ENCODE measurements at places on chromosomes 5 and 9.

DNA sequence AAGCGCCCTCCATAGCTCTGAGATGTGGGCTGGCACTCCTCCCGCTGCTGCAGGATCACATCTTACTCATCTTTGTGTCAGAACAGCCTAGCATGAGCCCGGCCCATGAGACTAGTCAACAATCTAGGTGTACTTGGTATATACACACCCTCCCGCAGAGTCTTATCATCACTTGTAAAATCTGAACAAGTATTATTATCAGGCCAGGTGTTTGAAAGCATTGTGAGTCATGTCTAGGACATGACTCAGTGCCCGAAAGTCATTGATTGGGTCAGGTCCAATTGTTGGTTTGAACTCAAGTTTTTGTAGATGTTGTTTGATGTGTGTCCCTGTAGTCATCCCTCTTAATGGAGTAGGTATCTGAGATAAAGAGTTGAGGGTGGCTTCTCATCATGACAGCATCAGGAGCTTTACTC lies 108.7 kb downstream of the CFAP90 start:
- no peak for ATAC-seq

DNA sequence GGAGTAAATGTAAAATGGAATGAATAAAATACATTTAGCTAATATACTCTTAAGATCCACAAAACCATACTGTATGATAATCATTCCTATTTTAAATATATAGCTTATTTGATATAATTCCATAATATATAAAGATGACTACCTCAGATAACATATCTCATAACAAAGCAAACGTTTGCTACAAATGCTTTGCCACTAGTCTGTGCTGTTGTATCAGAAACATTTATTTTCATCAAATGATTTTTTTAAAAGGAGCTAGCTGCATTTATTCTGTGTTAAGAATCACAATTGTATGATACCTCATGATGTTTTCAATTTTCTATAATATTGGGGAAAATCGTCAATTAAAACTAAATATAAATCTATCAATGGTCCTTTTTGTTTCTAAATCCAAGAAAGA lies 567.2 kb downstream of the PTPRD start:
- no peak for ATAC-seq

GRCh38 chr9:88993871-88994460 lies 2.7 kb downstream of the S1PR3 start:
- ATAC-seq, result no peak

DNA sequence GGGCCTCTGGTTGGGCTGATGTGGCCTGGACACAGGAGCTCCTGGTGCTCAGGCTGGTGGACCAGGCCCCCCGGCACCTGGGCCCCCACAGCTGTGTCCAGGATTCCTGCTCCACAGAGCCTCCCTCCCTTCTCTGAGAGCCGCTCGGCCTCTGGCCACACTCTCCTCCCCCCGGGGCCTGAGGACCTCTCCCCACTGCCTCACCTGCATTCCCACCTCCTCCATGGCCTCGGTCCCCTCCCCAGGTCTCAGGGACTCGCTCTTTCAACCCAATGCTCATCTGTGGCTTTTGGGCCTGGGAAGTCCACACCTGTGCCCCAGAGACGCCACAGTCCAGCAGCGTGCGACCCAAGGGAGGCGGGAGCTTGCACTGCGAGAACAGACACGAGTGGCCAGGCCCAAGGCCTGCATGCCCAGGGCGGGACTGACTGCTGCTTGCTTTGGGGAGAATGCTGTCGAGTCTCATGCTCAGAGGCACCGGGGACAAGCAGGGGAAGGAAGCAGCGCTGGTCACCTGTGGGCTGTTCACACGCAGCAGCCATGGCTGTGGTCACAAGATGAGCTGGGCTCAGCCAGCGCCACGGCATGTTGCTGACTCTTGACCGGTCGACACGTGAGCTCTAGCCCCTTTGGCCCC lies 14.6 kb downstream of the PAEP start:
- no peak for ATAC-seq

DNA sequence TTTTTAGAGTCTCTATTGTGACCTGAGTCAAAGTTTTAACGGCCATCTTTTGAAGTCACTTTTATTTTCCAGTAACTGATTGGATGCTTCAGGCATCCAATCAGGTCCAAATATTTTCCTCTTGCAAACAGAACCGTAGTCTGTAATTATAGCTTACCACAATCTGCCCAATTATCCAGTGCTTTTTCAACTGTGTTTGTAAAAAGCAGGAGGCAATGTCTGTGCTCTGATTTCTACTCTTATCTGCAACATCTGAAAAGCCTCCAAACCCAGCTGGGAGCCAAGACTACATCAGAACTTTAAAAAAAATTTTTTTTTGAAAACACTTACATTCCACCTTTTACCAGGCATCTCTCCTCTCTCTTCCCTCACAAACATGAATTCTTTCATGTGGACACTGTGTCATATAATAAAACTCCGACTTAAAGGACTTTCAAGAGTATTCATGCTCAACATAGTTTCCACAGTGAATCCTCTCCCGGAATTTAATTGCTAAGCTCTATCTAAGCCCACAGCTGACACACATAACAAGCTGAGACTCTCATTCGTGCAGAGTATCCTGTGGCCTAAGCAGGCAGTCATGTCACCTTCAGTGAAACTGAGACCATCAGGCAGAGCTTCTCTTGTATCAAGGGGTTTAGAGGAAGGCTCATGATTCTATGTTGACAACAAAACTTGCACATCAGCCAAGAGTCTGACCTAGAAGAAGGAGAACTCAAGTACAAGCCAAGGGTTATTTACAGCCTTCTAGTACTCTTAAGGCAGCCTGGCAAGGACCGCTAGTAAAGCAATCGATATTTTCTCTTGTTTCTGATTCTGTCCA lies 272.7 kb downstream of the TLE1 start:
- no peak for ATAC-seq

- ATAC-seq, result no peak
These were observed 458.1 kb upstream of the CDH18 start for GRCh38 chr5:20446121-20446520.

DNA sequence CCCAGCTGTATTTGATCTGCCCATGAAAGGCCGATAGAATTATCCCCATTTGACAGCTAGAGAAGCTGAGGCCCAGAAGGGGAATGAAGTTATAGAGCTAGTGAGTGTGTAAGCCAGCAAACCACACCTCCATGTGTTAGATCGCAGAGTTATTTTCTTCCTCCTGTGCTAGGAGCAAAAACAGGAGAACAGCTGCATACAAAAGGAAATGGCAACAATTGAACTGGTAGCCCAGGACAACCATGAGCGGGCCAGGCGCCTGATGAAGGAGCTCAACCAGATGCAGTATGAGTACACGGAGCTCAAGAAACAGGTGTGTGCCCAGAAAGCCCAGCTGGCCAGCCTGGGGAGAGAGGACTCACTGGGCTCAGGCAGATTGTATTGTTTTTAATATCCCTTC lies 30.4 kb downstream of the RAB14 start:
- no peak for ATAC-seq

- ATAC-seq, result no peak
These were observed 500.0 kb upstream of the C9orf72 start for GRCh38 chr9:28073270-28073669.

GRCh38 chr5:191036-191948 lies at the start of gene LRRC14B:
LRRC14B (plus strand) TSS chr5:191495; CDS start chr5:191539, 44 bp downstream.
- ATAC-seq, result peak; percentile 55

GRCh38 chr9:27382975-27383374 lies 86.0 kb upstream of the EQTN start:
- ATAC-seq, result no peak

- ATAC-seq, result no peak
These were observed 316.5 kb downstream of the ASTN2 start for GRCh38 chr9:117098331-117098730.

GRCh38 chr9:4508907-4509589 lies 18.8 kb downstream of the SLC1A1 start:
- ATAC-seq, result no peak

DNA sequence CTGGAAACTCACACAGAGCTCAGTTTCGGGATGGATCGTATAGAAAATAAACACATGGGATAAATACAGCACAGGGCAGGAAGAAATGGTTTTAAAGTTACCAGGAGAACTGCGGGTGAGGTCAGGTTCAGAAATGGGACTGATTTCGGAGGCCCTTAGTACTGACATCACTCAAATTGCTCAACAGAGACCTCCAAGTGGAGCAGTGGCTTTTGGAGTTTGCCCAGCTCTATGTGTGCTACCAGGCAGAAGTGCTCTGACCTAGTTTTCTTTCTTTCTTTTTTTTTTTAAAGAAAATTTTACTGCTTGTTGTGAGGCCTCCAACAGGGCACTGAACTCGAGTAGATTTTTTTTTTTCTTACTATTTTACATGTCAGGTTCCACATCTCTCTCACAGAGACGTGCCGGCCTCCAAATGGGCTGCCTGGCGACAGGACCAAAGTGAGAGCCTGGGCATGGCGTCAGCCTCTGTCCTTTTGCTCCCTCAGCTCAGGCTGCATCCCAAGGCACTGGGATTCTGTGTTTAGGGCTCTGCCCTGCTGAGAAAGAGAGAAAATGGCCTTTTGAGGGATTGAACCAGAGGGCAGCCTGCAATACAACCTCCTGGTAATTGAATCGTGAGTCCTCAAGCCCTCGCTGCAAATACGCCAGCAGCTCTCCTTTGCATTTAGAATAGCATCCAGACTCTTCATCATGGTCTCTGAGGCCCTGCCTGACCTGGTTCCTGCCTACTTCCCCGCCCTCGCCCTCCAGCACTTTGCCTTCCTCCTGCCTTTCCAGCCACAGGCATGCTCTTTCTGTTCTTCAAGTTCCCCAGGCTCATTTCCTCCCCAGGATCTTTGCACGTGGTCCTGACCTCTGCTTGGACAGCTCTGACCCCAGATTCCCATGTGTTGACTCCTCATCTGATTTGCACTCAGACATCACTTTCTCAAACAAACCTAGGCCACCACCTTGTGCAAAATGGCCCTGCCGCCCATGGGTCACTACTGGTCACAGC lies 173.5 kb downstream of the FGF1 start:
- peak; percentile 79 for ATAC-seq

Measured in gastroesophageal sphincter (tissue), 4 donors.